Right hindlimb (tissue), 1 donor: ENCODE measurements at places on chromosomes 12 and 14.

GRCh38 chr14:105389976-105390848, 8.1 kb upstream of the TEX22 start:
- no peak for DNase-seq

DNA sequence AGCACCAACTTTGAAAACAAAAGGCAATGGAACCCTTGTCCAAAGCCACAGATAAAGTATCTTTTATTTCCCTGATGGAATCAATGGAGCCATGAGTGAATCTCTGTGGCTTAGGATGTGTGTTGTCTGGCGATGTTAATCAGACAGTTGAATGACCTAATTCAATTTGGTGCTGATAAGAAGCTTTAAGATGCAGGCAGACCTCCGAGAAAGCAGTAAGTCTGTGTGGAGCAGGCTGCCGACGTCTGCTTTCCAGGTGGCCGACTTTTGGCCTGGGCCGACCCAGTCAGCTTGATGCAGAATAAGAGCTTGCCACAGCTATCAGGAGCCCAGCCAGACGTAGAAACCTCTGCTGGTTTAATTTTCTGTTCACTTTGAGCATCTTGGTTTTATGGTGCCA, 21.1 kb upstream of the TMEM132C start:
- DNase-seq: no peak

DNA sequence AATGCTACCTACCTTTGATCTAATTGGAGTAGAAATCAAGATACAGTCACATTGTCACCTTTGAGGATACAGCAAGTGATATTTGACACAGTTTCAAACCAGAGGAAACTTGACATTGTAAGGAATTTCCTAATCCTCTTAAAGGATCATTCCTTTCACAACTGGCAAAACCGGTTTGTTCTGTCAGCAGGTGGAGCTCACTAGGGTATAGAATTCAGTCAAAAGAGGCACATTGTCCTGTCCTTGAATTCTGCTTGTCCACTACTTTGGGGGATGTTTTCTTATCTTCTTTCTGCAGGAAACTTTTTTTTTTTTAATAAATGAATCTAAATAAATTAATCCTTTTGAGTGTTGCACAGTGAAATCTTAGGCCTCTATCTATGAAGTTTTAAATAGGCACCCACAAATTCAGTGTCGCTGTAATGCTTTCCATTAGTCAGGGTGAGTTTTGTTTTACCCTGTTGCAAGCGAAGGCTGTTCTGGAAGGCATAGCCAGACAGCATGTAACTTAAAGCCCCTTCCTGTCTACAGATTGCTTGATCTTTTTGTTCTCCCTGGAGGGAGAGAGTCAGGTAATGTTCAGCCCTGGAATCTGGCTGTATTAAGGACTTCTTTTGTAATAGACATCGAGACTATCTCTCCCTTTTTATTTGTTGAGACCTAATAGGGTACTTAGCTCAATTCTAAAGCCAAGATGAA, 285.0 kb upstream of the RGS6 start:
- no peak for DNase-seq

DNA sequence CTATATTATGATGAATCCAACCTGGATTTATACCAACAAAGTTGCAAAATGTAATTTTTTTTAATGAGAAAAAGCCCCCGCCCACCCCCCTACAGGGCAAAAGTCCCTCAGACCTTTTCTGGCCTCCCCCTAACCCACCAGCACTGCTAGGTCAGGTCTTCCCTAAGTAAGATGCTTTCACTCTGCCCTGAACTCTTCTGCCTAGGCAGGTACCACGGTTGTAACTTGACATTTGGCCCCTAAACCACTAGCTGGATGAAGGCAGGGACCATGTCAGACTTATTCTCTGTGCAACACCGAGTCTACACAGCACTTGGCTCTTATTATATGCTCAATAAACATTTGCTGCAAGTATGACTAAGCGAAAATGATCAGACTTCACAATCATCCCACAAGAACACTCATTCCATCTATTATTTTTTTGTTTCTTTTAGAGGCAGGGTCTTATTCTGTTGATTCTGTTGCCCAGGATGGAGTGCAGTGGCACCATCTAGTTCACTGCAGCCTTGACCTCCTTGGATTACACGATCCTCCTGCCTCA, 63.2 kb downstream of the SPRING1 start:
- no peak for DNase-seq

DNA sequence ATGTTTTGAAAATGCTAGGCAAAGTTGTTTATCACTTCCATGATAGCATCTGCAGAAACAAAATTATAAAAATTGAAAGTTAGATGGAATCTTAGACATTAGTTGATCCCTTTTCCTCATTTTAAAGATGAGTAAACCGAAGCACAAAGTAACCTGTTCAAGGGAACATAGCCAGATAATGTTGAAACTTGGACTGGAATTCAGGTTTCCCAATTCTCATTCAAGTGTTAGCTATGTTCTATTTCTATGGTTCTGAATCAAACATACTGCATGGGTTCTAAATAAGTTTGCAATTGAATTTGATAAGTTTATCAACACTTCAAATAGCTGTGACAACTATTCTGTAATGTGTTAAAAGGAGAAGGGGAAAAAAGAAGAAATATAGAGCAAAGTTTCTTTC, 122.4 kb upstream of the SOX5 start:
- no peak for DNase-seq

GRCh38 chr12:131701705-131702572, 9.0 kb upstream of the SFSWAP start:
- DNase-seq: no peak

GRCh38 chr14:106877517-106877916, 1351.1 kb downstream of the TMEM121 start:
- no peak for DNase-seq

- no peak for DNase-seq
Observed at GRCh38 chr12:103586791-103587370, at the start of gene STAB2. STAB2 (plus strand) TSS chr12:103587273; CDS start chr12:103587477, 204 bp downstream.

DNA sequence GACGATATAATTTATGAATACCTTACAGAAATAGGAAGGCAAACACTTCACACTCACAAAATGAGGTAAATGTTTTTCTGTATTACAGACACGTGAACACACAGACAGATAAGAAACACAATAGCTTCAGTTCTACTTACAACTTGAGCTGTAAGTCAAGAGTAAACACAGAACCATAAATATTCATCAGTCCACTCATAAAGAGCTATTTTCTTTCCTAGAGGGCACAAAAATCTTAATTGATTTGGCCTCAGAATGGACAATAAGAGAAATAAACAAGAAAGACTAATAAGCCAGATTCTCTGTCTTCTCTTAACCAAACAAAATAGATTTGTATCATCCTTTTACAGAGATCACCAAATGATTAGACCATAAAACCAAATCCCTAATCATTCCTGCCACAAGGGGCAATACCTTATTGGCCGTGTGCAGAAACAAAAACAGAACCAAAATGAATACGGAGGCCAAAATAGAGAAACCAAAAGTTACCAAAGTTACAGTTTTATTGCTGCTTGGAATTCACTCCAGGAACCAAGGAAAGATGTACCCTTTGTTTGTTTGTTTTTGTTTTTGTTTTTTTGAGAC, 38.1 kb upstream of the GARIN2 start:
- DNase-seq: no peak

DNA sequence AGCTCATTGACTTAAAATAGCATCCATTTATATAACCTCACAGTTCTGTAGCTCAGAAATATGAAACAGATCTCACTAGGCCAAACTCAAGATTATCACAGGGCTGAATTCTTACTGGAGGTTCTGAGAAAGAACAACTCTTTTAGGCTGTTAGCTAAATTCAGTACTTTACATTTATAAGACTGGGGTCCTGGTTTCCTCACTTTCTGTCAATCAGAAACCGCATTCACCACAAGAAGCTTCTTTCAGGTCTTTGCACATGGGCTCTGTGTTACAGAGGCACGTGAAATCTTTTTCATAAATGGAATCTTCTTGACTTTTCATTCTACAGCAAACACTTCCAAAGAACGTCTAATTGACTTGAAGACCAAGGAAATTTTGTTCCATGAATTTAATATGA, 876.3 kb upstream of the FOXG1 start:
- no peak for DNase-seq

DNA sequence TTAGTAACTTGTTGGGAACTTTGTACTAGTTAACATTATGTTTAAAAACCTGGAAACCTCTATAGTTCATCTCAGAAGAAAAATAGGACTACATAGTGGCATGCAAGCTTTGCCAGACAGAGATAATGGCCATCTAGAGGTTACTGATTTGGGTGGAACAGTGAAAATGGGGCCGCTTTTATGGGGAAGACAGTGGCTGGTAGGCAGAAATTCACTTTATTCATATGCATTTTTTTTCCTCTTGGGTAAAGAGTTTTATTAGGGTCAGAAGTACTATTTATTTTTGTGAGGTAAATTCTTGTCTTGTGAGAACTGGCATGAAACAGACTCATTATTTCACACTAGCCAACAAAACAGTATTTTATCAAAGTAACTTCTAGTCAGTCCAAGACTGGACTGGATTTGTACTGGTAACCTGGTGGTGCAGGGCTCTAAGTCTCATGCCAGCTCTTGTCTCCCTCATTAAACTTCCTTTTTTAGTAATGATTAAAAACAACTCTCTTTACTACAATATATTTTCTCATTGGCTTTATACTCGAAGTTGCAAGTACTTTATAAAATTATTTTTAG, 345.8 kb downstream of the RAD51B start:
- DNase-seq: no peak

GRCh38 chr12:59452259-59452658, 143.6 kb upstream of the SLC16A7 start:
- no peak for DNase-seq

- DNase-seq: no peak
Observed at GRCh38 chr14:66037361-66037760, 448.8 kb upstream of the CCDC196 start.

DNA sequence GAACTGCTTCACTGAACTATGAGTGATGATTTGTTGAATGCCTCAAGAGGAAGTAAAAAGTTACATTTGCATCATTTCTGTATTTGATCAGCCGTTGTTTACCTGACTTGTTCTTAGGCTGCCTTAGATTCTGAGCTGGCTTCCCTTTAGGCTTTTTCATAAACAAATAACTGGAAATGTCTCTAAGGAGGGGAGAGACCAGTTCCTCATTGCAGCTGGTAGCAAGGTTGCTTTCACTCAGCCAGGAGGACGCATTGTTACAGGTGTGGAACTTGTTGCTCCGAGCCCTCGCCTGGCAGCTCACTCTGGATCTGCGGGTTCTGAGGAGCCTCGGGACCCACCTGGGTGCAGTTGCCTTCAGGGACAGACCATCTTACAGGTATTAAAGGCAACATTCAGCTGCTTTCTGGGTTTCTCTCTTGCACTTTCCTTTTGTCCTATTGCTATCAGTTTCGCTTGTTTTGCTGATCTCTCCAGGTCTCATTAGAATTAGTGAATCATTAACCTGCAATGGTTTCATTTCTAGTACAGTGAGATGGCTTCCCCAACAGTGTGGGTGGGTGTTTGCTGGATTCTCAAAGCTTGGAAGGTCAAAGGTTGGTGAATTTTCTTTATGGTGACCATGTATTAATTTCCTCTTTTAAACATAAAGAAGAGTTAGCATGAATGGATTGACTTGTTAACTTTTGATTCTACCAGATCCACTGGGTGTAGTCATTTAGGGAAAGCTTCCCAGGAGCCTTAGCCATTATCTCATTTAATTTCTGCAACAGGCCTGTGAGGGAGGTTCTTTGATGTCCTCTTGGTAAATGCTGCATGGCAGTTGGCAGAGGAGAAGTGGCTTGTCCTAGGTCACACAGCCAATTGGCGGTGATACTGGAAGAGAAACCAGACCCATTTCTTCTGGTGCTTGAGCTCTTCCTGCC, at the start of gene PLEKHG7:
Gene PLEKHG7 (plus strand): TSS at position 236 of the 926 bp plus-strand sequence. CDS start 3,643 bp downstream, outside the sequence.
- DNase-seq: no peak

DNA sequence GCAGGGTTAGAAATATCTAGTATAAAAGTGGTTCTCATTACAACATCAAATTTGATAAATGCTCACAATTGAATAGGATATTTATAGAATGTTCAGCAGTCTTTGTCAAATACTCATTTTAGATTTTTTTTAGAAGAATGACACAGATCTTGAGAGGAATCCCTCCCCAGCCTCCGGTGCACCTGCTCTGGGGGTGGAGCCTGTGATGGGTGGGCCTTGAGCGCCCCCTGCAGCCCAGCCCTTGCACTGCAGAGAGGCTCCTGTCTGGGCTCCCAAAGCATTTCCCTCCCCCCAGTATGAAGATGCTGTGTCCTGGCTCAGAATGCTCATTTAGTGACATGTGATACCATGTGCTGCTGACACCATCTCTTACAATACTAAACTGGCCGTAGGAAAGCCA, 792.3 kb downstream of the TMEM121 start:
- no peak for DNase-seq

- no peak for DNase-seq
Observed at GRCh38 chr14:76695263-76695920, 65.9 kb upstream of the VASH1 start.

GRCh38 chr14:39426605-39427004, 5.6 kb downstream of the FBXO33 start:
- DNase-seq: no peak

DNA sequence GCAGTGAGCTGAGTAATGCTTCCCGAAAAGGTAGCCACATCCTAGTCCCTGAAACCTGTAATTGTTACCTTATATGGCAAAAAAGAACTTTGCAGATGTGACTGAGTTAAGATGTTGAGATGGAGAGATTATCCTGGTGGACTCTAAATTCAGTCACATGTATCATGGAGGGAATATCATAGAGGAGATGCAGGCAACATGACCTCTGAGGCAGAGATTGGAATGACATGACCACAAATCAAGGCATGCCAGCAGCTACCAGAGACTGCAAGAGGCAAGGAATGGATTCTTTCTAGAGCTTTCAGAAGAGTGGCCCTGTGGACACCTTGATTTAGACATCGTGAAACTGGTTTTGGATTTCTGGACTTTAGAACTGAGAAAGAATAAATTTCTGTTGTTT, 18.5 kb downstream of the SLC38A6 start:
- no peak for DNase-seq

DNA sequence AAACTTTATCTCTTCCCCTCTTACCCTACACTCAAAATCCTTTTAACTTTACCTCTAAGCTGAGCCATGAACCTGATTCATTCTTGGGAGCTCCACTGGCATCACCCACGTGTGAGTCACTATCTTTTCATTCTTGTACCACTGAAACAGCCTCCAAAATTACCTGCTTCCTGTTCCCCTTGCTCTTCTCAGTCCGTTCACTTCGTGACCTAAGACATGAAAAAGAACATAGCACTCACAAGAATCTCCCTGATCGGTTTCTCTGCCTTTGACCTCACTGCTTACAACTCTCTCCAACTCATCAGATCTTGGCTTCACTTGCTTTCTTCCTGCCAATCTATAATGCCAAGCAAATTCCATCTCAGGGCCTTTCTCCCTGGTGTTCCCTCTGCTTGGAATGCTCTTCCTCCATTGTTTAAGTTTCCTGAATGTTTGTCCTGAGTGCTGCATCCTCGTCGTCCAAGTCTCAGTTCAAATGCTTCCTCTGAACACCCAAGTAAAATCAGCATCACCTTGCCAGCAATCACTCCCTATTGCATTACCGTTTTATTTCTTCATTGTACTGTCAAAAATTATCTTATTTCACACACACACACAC, 9.2 kb downstream of the GLIPR1 start:
- no peak for DNase-seq

GRCh38 chr14:24958271-24958670, 91.7 kb downstream of the STXBP6 start:
- no peak for DNase-seq

GRCh38 chr12:5391653-5392052, 40.3 kb upstream of the NTF3 start:
- DNase-seq: no peak

- DNase-seq: no peak
Observed at GRCh38 chr14:83913476-83913875, 1616.5 kb upstream of the FLRT2 start.
